RKO (cell line): ENCODE measurements at places on chromosomes 1 and 21.

DNA sequence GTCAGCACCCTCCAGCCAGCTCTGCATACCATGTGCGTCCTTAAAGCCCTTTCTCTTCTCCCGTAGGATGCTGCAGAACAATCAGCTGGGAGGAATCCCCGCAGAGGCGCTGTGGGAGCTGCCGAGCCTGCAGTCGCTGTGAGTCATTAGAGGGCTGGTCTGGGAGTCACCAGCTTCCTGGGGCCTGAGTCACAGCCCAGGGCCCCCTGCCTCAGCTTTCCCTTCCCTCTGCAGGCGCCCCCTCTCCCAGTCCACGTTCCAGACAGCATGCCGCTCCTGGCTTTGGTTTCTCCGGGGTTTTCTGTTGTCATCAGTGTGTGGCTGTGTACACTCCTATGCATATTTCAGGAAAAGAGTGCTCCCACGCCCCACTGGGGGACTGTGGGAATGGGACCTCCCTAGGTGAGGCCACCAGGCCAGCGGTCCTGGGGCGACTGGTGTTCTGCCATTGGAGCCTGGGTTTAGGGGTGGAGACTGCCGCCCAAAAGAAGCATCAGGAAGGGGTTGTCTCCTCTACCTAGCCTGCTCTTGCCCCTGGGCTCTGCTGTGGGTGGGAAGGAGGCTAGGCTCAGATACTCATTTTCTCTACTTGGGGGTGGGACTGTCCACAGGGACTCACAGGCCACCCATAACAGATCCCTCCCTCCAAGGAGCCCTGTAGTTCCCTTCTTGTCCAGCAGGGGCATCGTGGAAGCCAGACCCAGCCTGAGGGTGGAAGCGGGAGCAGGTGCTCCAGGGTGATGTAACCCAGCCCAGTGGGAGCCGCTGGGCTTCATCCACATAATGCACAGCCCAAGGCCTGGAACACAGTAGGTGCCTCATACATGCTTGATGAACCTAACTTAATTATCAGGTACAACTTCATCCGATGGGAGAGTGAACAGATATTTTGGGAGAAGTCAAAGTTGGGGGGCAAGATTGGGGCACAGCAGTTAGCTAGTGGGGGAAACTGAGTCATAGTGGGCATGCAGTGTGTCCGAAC is 42.5 kb downstream of the LGR6 start:
- peak; percentile 95 for DNase-seq

DNA sequence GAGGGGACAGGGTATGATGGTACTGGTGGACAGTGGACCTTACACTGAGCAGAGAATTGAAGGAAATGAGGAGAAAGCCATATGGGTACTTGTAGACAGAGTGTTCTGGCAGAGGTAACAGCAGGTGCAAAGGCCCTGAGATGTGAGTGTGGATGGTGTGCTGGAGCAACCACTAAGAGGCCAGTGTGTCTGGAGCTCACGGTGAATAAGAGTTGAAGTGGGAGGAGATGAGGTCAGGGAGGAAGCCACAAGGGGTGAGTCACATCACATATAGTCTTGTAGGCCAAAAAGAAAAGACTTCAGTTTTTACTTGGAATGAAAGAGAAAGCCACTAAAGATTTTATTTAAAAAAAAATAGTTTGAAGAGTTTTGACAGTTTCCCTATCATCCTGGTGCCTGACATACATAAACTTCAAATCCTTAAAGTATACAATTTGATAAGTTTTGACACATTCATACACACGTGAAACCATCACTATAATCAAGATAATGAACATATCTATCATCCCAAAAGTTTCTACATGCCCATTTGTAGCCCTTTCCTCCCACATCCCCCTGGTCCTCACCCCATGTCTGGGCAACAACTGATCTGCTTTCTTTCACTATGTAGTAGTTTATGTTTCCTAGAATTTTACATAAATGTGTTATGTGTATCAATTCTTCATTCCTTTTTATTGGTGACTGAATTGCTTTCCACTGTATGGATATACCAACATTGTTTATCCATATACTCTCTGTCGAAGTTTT is 148.4 kb downstream of the GPATCH2 start:
- DNase-seq = peak; percentile 82

- DNase-seq = no peak
Measured at GRCh38 chr21:39576518-39577128, 36.1 kb upstream of the B3GALT5 start.

- DNase-seq = no peak
Measured at GRCh38 chr1:205554026-205554811, 49.8 kb downstream of the CDK18 start.

GRCh38 chr1:23544444-23545389 is 13.7 kb upstream of the E2F2 start:
- DNase-seq = peak; percentile 85

DNA sequence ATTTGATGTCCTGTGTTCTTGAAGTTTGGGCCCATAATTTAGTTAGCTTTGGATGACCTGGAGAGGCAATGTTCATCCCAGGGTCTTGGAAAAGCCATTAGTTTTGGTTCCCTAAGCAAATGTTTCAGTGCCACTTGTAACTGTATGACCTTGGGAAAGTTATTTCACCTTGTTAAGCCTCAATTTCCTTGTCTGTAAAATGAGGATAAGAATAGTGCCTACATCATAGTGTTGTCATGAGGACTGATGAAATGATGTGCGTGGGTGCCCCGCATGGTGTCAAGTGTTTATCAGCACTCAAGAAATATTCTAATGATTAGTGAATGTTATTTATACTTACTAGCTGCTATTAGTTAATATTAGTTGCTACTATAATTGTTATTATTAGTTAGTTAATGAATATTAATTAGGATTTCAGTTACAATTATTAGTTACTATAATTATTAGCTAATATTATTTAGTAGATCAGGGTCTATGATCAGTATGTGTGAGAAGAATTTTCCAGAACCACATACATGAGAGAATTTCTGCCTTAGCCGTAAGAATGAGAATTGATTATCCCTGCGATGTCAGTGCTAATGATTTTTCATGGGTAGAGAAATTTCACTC is 1.9 kb downstream of the SH3BGR start:
- no peak for DNase-seq

DNA sequence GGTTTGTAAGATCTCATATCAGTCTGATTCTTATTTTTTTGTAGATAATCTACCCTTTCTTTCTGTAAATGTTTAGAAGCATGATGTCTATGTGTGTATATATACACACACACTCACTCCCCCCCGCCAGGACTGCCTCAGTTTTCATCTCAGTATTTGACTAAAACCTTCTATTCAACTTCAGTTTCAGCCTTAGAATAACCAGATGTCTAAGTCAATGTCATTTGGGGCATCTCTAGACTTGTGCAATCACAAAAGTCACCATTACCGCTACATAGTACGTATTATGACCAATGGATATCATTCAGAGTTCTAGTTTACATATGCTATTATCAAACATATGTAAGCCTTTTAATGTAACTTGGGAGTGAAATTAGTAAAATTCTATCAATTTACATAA is 53.3 kb upstream of the BOLA1 start:
- DNase-seq = peak; percentile 16

DNA sequence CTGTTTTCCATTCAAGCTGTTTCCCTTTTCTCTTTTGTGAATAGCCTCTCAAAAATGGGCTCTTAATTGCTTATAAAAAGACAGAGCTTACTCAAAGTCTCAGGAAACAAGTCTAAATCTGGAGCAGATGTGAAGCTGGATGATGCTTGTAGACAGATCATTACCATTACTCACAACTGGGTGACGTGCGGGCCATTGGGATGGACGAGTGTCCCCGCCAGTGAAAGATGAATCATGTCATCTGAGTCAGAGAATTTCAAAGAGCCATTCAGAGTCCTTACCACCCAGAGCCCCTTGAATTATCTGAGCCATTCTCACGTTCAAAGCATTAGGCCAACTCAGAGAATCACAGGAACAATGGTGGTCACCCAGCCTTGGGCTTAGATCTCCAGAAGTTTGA is 134.6 kb downstream of the HUNK start:
- peak; percentile 74 for DNase-seq

- DNase-seq = no peak
Measured at GRCh38 chr21:45575993-45576837, 34.0 kb upstream of the SLC19A1 start.

- no peak for DNase-seq
Measured at GRCh38 chr1:59195151-59195550, 101.7 kb upstream of the FGGY start.

DNA sequence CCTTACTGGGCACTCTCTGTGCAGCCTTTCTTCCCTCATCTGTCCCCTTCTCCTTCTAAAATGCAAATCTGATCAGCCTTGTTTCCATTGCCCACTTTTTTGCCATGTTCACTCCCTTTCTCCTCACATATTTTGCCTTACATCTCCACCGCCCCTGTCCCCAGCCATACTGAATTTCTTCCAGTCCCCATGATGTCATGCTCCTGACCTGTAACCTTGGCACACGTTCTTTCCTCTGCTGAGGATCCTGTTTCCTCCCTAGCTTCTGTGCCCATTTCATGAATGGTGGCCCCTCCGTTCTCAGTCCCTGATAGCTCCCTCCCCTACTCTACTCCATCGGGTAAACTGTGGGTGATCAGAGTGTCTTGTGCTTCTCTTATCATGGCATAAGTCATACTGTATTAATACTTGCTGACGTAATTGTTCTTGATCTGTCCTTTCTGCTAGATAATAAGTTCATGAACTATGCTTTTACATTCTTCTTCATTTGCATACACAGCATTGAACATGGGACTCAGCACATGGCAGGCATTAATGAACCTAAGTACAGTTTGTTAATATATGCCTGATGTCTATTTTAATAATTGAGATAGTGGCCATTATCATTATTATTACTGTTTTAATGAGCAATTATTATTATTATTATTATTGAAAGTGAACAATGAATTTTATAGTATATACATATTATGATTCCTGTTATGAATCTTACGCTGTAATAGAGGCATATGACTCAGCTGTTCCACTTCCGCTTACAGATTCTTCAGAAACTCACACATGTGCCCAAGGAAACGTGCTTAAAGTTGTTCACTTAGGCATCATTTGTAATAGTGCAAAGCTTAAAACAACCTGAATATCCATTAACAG is 28.5 kb downstream of the MAP3K21 start:
- DNase-seq = no peak

- no peak for DNase-seq
Measured at GRCh38 chr21:26320596-26320995, 150.0 kb upstream of the APP start.

DNA sequence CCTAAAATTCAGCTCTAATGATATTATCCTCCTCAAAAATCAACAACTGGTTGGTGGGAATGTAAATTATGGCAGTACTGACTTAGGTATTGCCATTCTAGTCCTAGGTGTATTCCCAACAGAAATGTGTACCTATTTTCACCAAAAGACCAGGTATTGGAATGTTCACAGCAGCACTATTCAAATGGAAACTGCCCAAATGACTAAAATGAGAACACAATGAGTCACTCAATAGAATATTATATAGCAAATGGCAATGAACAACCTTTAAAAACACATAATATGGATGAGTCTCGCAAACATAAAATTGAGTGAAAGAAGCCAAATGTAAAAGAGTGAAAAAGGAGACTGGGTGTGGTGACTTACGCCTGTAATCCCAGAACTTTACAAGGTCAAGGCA is 44.9 kb downstream of the GADD45A start:
- no peak for DNase-seq

- DNase-seq = no peak
Measured at GRCh38 chr1:175208773-175209492, 16.4 kb upstream of the KIAA0040 start.

DNA sequence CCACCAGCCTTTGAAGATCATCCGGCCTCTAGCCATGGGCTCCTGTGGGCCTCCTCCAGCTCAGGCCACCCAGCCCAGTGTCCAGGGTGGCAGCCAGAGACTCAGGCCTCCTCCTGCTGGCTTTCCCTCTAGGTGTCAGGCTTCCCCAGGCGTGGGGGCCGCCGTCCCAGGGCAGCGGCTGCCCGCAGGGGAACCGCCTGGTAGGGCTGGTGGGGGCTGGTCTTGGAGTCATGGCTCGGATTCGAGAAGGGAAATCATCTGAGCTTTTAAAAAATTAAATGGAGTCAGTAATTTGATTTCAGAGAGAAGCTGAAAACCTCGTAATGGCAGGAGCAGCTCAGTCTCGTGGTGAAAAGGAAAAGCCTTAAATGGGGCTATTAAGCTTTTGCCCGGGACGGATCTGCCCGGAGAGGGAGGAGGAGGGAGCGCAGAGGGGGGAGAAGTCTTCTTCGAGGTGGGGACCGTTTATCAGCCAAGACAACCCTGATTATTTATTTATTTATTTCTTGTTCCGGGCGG is 66.4 kb upstream of the TARDBP start:
- DNase-seq = no peak

GRCh38 chr1:119943216-119943615 is 46.9 kb upstream of the ADAM30 start:
- no peak for DNase-seq

GRCh38 chr21:38472412-38473108 is 25.7 kb downstream of the ERG start:
- DNase-seq = no peak

GRCh38 chr1:46489638-46490405 is at the start of gene DMBX1:
TSS of gene DMBX1 (plus strand) at chr1:46489836. CDS start at chr1:46507011, 17,175 bp downstream.
- peak; percentile 62 for DNase-seq

DNA sequence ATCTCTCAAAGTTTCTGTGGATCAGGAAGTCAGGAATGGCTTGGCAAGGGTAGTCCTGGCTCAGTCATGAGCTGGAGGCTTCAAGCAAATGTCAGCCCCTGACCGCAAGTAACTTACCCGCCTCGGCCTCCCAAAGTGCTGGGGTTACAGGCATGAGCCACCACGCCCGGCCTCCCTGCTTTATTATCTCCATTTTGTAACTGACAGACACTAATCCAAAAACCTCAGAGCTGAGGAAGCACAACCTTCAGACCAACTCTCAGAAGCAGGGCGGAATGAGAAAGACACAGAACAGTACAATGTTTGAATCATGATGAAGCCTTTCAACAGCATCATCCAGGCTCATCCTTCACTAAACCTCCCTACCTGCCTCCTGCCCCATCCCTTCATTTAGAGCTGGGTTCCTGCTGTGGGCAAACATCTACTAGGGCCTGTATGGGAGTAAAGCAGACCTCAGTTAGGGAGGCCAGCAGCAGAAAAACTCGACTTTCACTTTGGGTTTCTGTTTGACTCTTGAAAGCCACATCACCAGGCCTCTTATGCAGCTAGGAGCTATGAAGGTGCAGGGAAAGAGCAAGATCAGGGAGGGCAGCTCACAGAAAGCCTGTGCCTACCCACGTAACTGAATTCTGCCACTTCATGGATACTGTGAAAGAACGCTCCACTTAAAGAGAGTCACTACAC is 84.4 kb upstream of the RAB4A start:
- DNase-seq = no peak
